ENCODE measurements at places on chromosomes 6 and 20. TPM values are rescaled to one million over a fixed set of nuclear protein-coding genes. Genes with fewer than 3 reads are reported as not detected.

- H3K4me1 ChIP-seq = peaks cover 27% of the 10 kb centered on the region
- DNase-seq = no peak
- H3K27ac ChIP-seq = no peak overlapping the region
- H3K36me3 ChIP-seq = no peaks in the 10 kb centered on the region
Measured at GRCh38 chr6:40282986-40283385, 304.2 kb downstream of the LRFN2 start.

GRCh38 chr6:133804265-133804664 is 84.6 kb upstream of the TCF21 start:
- no peak overlapping the region for H3K4me3 ChIP-seq
- no peaks in the 10 kb centered on the region for H3K4me1 ChIP-seq
- DNase-seq = no peak
- H3K27me3 ChIP-seq = no peaks in the 10 kb centered on the region
- H3K36me3 ChIP-seq = no peaks in the 10 kb centered on the region

- H3K36me3 ChIP-seq = no peaks in the 10 kb centered on the region
- H3K27me3 ChIP-seq = peaks cover 2% of the 10 kb centered on the region
- no peak overlapping the region for H3K27ac ChIP-seq
- no peak overlapping the region for H3K4me3 ChIP-seq
- no peak for DNase-seq
Measured at GRCh38 chr20:61168605-61169004, 83.5 kb upstream of the CDH4 start.

- H3K27ac ChIP-seq = no peak overlapping the region
- no peak overlapping the region for H3K4me3 ChIP-seq
- no peaks in the 10 kb centered on the region for H3K27me3 ChIP-seq
- peaks cover 3% of the 10 kb centered on the region for H3K4me1 ChIP-seq
- no peaks in the 10 kb centered on the region for H3K36me3 ChIP-seq
- no peak for DNase-seq
Measured at GRCh38 chr6:29675561-29675960, 5.4 kb downstream of the ZFP57 start.

DNA sequence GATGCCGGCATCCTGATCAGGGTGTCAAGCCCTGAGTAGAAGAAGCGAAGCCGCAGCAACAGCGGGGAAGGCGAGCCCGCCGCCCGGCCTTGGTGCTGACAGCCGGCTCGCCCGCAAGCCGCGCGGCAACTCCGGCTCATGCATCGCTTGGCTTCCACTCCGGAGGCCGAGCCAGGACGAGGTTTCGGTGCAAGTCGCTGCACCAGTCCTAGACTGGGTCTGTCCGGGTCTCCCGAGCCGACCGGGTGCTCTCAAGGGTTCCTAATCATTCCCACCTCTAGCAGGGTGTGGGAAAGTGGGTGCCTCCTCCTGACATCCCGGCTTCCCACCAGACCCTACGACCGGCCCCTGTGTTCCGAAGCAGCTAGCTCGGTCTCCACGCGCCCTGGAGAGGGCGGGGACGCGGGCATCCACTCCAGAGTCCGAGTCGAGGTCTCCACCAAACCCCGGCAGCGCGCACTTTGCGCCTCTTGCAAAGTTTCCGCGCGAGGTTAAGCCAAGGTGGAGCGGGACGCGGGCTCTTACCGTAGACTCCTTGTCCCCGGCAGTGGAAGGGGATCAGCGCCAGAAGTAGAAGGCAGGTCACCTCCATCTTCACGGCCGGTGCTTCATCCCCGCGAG is 1.4 kb downstream of the MDGA1 start:
- H3K27ac ChIP-seq = no peak overlapping the region
- no peak for DNase-seq
- no peaks in the 10 kb centered on the region for H3K36me3 ChIP-seq
- H3K4me1 ChIP-seq = peaks cover 13% of the 10 kb centered on the region

DNA sequence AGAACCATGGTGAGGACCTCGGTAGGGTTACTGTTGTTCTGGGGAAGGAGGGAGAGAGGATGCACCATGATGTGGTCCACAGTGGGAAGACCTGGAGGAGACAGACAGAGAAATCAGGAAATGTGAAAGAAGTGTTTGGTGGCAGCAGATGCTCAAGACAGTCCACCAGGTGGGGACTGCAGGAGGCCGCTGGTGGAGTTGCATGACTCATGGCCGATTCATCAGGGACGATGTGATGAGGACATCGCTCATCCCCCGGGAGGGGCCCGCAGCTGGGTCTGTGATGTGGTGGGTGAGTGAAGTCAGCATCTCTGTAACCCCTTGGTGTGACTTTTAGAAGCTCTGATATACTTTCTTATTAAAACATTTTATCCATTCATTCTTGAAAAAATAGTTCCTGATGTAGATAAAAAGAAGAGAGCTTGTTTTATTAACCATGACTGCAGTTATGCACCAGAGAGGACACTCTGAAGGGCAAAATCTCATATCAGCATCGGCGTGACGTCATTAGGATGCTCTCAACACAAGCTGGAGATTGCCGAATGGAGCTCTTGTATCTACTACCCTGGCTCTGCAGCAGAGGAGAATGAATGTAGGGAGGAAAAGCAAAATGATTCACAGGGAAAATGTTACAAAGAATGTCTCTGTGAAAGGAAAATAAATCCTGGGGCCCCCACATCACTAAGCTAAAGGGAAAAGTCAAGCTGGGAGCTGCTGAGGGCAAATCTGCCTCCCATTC is 71.2 kb downstream of the RAMACL start:
- H3K4me1 ChIP-seq = no peaks in the 10 kb centered on the region
- H3K4me3 ChIP-seq = no peak overlapping the region
- DNase-seq = no peak
- no peaks in the 10 kb centered on the region for H3K27me3 ChIP-seq
- H3K27ac ChIP-seq = no peak overlapping the region
- peaks cover 2% of the 10 kb centered on the region for H3K36me3 ChIP-seq

DNA sequence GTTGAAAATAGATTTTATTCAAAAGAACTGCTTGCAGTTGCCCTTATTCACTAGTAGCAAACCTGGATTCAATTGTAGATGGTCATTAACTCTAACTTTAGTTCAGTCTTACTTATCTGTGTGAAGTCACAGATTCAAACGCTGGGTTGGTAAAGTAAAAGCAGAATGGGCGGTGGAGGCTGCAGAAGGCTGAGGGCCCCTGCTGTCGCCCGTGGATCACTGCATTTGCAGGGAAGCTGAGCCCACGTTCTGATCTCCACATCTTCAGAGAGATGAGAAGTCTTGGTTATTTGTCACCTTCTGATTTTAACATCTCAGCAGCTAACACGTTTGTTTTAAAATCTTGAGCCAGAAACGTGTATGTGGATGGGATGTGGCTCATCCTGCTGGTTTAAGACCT is 75.1 kb downstream of the SNX9 start:
- no peak overlapping the region for H3K4me3 ChIP-seq
- no peaks in the 10 kb centered on the region for H3K36me3 ChIP-seq
- H3K4me1 ChIP-seq = no peaks in the 10 kb centered on the region
- no peak for DNase-seq

DNA sequence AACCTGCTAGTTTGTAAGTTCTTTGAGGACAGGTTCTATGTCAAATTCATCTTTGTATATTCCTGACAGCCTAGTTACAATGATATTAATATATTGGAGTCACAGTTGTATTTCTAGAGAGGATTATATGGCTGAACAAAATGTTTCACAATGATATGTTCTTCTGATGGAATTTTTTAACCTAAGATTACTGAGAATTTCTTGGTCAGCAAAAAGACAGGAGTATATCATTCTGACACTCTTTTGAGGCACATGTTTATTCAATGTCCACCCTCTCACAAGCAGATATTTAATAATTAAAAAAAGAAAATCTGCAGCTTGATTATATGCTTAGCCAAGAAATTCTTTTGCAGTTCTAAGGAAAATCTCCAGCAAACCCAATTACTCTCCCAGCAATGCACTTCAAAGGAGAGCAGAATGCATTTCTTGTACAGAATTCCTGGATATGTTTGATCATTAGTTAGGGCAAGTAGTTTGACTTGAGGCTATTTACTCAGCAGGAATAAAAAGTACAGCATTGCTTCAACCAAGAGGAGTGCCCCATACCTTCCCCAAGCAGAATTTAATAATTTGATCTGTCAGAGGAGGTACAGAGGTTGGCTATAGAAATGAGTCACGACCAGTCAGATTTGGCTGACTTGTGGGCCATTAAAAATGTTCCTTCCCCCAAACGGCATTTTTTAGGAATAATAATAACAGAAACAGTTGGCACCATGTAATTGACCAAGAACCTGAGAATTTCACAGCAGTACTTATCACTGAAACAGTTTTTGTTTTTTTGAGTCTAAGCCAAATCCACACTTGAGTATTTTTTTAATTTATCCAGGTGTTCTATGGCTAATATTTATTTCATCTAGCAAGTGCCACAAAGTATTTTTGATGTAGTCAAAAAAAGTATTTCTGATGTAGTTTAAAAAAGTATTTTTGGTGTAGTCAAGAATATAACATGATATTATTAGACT is 508.1 kb upstream of the FLRT3 start:
- no peak for DNase-seq
- H3K4me3 ChIP-seq = no peak overlapping the region
- no peak overlapping the region for H3K27ac ChIP-seq
- H3K4me1 ChIP-seq = no peaks in the 10 kb centered on the region
- H3K27me3 ChIP-seq = no peaks in the 10 kb centered on the region

DNA sequence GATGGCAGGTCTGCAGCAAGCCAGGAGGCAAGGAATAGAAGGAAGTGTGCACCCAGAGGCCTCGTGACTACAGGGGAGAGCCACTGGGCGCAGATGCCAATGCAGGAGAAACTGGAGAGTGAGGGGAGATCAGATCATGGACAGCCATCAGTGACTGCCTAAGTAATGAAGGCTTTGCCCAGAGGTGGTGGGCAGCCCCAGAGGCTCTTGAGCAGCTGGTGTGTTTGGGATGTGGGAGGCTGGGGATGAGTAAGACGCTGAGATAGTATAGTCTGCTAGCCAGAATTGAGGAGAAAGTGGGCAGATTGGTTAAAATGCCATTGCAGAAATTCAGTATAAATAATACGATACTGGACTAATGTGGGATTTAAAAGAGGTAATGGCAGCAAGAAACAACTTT is 111.9 kb downstream of the MAP3K4 start:
- peaks cover 18% of the 10 kb centered on the region for H3K36me3 ChIP-seq
- H3K27ac ChIP-seq = no peak overlapping the region
- H3K4me1 ChIP-seq = no peaks in the 10 kb centered on the region

GRCh38 chr20:63829603-63829944 is 1.5 kb downstream of the ZBTB46 start:
- peaks cover 20% of the 10 kb centered on the region for H3K4me1 ChIP-seq
- H3K4me3 ChIP-seq = peak overlapping the region; percentile 80
- H3K27ac ChIP-seq = no peak overlapping the region
- no peak for DNase-seq
- H3K27me3 ChIP-seq = peaks cover 36% of the 10 kb centered on the region
- no peaks in the 10 kb centered on the region for H3K36me3 ChIP-seq

- peaks cover 2% of the 10 kb centered on the region for H3K4me1 ChIP-seq
- no peak overlapping the region for H3K27ac ChIP-seq
- no peaks in the 10 kb centered on the region for H3K36me3 ChIP-seq
- DNase-seq = no peak
- no peaks in the 10 kb centered on the region for H3K27me3 ChIP-seq
Measured at GRCh38 chr6:144217264-144217663, 66.9 kb downstream of the STX11 start.

GRCh38 chr20:15831201-15831600 is 742.0 kb downstream of the KIF16B start:
- H3K27me3 ChIP-seq = no peaks in the 10 kb centered on the region
- DNase-seq = no peak
- H3K4me1 ChIP-seq = no peaks in the 10 kb centered on the region
- H3K27ac ChIP-seq = no peak overlapping the region

GRCh38 chr20:19907326-19908056 is 109.7 kb upstream of the NAA20 start:
- DNase-seq = no peak
- no peaks in the 10 kb centered on the region for H3K36me3 ChIP-seq
- no peak overlapping the region for H3K27ac ChIP-seq
- no peak overlapping the region for H3K4me3 ChIP-seq
- H3K4me1 ChIP-seq = no peaks in the 10 kb centered on the region

- no peaks in the 10 kb centered on the region for H3K27me3 ChIP-seq
- no peak for DNase-seq
- no peaks in the 10 kb centered on the region for H3K4me1 ChIP-seq
- H3K36me3 ChIP-seq = no peaks in the 10 kb centered on the region
Measured at GRCh38 chr20:62878244-62879038, 16.8 kb upstream of the TCFL5 start.

GRCh38 chr20:10565922-10566897 is 107.6 kb downstream of the JAG1 start:
- DNase-seq = no peak
- 0 out of 2 replicates have a peak, but pooled peaks cover 7% of the 10 kb centered on the region for H3K36me3 ChIP-seq
- H3K4me3 ChIP-seq = no peak overlapping the region
- H3K27me3 ChIP-seq = no peaks in the 10 kb centered on the region

DNA sequence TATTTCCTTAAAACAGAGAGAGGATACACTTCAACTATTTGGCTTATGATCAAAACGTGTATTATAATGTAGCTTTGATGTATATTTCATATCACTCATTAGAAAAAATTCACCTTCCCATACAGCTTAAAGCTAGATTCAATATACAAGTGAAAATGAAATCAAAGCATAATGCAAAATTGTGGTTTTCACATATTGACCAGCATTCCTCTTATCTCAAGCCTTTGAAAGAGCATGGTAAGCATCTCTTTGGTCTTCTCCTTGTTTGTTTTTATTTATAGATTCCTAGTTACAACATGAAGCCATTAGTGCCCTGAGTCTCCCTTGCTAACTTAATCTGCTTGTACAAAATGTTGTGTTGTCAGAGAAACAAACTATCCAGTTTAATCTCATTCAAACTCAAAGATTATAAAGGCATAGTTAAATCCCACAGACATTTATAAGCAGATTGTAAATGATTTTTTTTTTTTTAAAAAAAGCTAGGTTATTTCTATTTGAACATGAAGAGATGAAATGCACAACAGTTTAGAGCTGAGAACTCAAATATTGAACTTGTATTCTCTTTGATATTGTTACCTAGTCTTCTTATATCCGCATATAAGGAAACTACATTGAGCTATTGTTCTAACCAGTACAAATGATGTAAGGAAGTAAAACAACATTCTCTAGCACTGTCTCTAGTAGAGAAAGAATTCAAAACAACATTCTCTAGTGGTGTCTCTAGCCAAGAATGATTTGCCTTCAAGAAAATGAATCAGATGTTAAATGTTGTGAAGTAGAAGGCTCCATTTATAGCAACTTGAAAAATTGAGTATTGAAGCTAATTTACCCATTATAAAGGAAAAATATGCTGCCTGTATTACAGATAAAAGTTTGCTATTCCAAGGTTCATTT is 31.2 kb upstream of the SMIM28 start:
- no peaks in the 10 kb centered on the region for H3K36me3 ChIP-seq
- H3K27ac ChIP-seq = no peak overlapping the region
- H3K4me1 ChIP-seq = no peaks in the 10 kb centered on the region
- no peaks in the 10 kb centered on the region for H3K27me3 ChIP-seq
- H3K4me3 ChIP-seq = no peak overlapping the region

Gene ADGRF5
- 0.06 TPM for total RNA-seq

Gene CCN6
- not detected for total RNA-seq

Gene CD93
- not detected for total RNA-seq

Gene BMP6
- total RNA-seq = 2.1 TPM

Gene NFS1
- 26.1 TPM for total RNA-seq

Gene TSHZ2
- 0.30 TPM for total RNA-seq

Gene OR12D3
- total RNA-seq = not detected

Gene CRISP3
- not detected for total RNA-seq

Gene SLC32A1
- total RNA-seq = 0.33 TPM

Gene TNFRSF6B
- not detected for total RNA-seq

Gene PLG
- total RNA-seq = not detected
